A673 (cell line): ENCODE measurements at places on chromosomes 2 and 18. TPM values are rescaled to one million over a fixed set of nuclear protein-coding genes. Genes with fewer than 3 reads are reported as not detected.

WNT10A gene
- total RNA-seq = 0.47 and 0.81 TPM in 2 replicates

KCNG2 gene
- not detected in 2 replicates for total RNA-seq

AMER3 gene
- not detected in 2 replicates for total RNA-seq

STRN gene
- 36.1 TPM in 2 replicates for total RNA-seq

RESP18 gene
- not detected in 2 replicates for total RNA-seq

SH3RF3 gene
- 0.11 and 0.15 TPM in 2 replicates for total RNA-seq

DNA sequence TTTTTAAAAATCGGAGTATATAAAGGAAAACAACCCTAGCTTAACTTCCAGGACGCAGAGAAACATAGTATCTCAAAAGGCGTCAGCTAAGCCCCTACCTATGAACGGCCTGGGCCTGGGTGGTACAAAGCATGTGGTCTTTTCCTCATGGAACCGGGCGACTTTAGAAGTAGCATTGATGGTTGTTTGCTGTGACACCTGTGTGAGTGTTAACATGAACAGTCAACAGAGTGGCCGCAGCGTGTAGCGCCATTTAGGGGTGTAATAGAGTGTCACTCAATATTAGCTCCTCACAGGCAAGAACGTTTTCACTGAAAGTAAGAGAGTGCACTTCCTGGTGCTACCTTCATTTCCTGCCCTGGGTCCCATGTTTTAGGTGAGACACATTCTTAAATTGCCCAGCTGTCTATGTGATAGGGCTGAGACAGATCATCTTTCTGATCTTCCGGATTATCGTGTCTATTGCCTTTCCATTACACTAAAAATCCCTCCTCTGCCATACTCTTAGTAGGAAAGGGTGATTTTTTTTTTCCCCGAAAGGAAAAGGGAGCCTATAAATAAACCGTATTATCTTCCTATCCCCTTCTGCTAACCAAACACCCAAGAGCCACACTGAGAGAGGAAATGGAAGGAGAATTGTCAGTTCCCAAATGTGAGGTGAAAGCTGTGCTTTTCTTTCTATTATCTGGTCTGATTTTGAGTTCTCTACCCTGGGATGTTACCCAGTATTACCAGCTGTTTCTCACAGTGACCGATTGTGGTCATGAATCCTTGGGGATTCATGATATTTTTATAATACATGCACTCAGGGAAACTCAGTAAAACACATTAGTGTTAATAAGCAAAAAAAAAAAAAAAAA is 1.3 kb downstream of the GORASP2 start:
- peak; percentile 74 for DNase-seq

DNA sequence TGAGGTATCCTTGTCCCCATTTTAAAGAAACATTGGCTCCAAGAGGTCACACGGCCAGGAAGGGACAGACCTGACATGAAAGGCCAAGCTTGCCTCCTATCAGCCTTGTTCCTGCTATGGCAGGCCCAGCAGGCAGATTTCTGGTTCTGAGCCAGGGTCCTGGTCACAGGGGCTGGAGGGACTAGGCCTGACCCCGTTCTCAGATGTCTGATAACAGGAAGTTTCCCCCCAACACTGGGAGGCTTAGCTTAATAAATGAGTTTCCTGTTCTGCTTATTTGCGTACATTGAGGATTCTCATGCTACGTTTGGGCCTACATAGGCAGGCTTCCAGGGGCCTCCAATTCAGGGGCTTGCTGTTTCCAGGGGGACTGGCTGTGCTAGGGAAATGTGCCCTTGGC is 107.8 kb upstream of the LTBP1 start:
- no peak for DNase-seq

DNA sequence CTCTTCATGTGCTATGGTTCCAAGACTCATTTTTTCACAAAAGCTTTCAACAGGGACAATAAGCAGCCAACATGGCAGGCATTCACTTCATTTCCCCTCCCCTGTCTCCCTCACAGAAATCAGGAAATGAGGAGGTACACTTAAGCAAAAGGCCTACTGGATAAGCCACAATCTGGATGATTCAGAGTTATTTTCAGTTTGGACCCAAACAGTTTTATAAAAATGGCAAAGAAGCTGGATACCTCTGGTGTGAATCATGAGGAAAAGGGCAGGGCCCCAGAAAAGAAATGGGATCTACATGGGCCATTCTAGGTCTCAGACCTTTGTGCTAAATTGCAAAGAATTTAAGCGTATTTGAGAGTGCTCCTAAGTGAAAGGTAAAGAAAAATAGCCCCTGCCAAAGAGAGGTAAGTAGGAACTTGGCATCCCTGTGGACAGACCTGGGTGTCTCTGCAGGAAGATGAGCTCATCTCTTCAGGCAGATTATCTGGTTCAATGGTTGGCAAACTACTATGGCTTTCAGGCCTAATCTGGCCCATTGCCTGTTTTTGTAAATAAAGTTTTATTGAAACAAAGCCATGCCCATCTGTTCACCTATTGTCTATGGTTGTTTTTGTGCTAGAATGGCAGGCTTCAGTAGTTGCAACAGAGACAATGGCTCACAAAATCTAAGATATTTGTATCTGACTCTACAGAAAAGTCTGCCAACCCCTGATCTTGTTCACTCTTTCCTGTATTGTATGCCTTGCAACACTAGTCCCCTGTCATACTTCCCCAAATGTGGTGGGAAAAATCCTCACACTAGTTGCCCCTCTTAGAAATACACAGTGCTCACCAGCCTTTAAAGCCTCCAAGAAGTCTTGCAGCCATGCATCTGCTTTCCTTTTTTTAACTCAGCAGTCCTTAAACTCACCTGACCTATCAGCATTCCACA is 315.0 kb downstream of the ALK start:
- DNase-seq = peak; percentile 22

GRCh38 chr2:1742681-1743395 is 1.5 kb downstream of the PXDN start:
- peak; percentile 92 for DNase-seq

GRCh38 chr18:2534906-2535305 is 36.4 kb downstream of the METTL4 start:
- no peak for DNase-seq

GRCh38 chr18:9334329-9334972 is at the start of gene TWSG1:
TWSG1 (plus strand) TSS chr18:9334773; CDS start chr18:9337230, 2,457 bp downstream.
- DNase-seq = peak; percentile 98

GRCh38 chr2:127226520-127227263 is 6.6 kb upstream of the CYP27C1 start:
- DNase-seq = peak; percentile 67

- DNase-seq = peak; percentile 41
Measured at GRCh38 chr18:644395-645004, 13.0 kb upstream of the TYMS start.

- DNase-seq = no peak
Measured at GRCh38 chr2:24304631-24305030, 55.7 kb downstream of the ITSN2 start.

- DNase-seq = no peak
Measured at GRCh38 chr18:24263050-24263449, 124.2 kb downstream of the CABYR start.

DNA sequence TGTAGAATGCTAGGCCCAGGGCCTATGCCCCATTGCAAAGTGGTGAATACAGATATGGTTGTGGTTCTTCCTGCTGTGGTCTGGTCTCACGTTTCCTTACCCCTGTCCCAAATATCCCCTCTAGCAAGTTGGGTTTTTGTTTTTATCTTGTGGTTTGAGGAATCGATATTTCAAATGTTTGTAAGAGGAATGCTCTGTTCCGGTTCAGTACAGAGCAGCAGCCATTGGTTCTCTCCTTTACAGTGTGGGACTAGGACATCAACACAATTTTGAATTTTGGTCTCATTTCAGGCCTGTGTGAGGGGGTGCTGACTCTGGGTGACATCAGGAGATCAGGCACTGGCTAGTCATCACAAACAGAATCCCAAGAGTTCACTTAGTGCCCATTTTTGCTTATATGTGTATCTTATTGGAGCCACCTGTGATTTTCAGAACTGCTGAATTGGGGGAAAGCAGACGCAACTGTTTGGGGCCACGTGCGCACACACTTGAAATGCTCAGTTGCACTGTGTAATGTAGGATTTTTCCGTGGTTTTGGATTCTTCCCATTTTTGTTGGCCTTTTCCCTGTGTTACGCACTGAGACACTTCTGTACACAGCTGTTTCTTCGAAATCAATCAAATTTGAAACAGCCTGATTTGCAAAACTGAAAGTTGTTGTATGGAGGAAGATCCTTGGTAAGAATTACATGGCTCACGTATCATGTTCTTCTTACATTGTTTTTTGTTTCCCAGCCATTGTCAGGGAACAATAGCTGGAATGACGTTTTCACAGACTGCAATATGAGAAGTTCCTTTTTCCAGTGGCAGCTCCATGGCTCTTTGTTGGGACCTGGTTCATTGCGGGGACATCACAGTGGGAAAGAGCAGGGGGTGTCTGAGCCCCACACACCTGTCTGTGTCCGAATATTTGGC is 8.6 kb downstream of the SH3BP4 start:
- DNase-seq = no peak

DNA sequence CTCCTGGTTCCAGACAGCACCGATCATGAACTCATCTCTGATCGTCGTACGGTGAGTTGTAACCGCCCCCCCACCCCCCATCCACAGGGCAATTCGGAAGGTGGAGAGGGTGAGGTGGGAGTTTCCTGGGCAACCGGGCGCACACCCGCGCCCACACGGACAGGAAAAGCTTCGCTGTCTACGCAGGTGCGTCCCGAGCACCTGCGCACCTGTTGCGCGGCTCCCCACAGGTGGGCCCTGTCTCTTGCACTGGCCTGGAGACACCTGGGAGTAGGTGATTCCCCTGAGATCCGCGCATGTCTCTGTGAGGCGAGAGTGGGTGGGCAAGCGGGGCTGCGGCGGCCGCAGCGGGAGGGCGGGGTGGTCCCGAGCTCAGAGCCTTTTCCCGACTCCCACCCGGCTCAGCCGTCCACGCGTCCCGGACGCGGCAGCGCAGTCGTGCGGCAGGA is 459 bp upstream of the ATP6V1C2 start:
- no peak for DNase-seq

DNA sequence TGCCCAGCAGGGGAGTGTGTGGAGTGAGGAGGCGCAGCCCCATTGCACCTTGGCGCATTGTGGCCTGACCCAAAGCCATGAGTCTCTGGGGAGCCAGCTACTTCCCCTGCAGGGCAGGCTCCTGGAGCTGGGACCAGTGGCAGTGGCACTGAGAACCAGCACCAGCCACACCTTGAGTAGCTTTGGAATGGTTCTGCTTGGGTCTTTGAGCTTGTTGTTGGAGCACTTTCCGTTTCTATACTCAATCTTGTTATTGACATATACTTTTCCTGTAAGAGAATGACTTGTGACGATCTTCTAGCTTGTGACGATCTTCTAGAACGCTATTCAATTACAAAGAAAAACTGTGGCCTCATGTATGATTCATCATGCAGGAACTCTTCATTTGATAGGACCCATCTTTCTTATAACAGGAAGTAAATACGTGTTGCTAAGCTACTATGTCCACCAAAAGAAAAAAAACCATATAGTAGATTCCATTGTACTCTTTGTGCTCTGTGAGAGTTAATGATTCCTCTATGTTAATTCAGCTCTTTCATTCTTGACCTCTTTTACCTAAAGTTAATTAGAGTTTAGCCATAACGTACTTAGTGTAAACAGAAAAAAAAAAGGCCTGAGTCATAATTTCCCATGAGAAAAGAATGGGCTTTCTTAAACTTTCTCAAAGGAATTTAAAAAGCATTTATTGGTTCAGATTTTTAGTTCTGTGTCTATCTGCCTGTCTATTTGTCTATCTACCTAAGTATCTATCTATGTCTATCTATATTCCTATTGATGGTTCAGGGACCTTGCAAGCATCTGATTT is 113.1 kb downstream of the GATA6 start:
- DNase-seq = peak; percentile 55

DNA sequence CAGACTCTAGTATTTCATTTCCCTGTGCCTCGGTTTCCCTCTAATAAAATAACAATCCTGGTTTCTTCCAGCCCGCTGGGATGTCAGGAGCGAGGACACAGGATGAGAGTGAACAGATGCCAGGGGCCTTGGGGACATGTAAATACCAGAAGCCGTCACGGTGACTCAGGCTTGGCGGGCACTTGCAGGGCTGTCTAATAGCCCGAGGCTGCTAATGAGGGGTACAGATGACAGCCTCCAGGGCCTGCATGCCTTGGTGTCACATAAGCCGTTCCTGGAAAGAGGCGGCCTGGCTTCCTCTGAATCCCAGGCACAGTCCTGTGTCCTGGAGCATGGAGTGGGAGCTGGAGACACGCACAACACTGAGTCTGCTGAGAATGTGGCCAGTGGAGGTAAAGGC is 28.2 kb downstream of the HS1BP3 start:
- peak; percentile 33 for DNase-seq

DNA sequence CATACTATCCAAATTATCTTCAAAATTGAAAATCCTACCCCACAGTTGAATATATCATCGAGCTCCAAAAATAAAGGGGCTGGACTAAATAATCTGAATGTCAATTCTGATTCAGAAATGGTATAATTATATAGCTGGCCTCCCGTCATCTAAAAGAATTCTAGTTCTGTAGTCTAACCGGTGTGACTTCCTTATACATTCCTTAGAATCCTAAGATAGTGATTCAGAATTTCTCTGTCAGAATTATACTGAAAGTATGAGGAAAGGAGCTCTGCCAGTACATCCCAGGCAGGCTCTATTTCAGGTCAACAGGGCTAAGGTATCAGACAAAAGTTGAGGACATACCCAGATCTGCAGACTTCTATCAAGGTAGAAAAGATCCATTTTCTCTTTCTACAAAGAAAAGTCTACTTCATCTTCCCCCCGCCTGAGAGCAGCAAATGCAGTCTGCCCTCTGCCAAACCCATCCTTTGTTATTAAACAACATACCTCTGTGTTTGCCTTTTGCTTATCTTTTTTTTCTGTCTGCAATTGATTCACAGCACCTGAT is 128.5 kb downstream of the METTL4 start:
- DNase-seq = no peak

DNA sequence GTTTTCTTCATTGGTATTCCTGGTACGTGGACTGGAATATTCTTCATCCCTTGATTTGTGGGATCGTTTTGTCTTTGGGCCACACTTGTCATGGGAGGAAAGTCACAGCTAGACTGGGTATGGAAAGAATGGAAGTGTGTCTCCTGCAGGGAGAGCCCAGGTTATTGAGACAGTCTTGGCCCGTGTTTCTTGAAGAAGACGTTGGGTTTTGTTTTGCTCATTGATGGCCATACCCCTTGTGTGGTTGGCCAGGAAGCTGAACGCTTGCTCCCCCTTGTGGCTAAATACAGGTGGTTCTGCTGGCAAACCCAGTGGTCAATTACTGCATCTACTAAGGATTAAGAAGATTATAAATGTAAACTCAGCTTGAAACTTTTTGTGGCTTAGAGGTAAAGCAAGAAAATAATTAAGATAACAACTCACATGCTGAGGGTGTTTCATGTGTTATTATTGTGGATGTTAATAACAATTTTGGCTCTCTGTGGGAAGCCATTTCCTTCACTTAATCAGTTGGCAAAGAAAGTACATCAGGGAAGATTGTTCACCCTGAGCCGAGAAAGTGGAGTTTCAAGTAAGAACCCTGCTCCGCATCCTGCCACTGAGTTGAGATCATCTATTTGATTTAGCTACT is 91.8 kb downstream of the NEDD4L start:
- DNase-seq = peak; percentile 90

- DNase-seq = no peak
Measured at GRCh38 chr2:196798980-196799379, 503 bp downstream of the GTF3C3 start.

GRCh38 chr18:44683556-44683955 is 2.9 kb downstream of the SETBP1 start:
- DNase-seq = no peak
